ENCODE measurements at places on chromosomes 5 and 9.

DNA sequence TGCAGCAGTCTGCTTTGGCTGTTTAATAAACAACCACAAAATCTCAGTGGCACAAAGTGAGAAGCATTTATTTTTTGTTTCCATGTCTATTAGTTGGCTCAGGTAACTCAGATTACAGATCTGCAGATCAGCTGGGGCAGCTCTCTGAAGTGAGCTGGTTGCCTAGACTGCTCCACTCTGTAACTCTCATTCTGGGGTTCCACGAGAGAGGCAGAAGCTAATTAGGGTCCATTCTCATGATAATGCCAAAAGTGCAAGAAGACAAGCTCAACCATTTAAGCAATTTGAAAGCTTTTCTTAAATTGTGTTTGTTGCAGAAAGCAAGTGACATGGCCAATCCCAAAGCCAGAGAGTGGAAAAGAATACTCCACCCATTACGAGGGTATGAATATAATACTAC, 13.2 kb downstream of the MEIKIN start:
- no peak for DNase-seq

DNA sequence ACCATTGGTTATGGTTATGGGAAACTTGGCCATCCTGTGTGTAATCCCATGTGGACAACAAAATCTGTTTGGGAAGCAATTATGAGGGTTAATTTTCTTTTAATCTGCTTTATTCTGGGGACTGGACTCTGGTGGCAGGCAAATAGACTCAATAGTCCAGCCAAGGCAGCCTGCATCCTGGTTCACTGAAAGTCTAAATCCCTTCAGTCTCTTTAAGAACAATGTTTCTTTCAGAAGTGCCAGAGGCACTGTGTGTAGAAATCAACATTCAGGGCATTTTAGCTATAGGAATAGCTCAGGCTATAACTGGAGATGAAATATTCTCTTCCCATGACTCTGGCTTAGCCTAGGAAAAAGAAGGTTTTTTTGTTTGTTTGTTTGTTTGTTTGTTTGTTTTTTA, 118.0 kb downstream of the SPATA31D1 start:
- DNase-seq: no peak

DNA sequence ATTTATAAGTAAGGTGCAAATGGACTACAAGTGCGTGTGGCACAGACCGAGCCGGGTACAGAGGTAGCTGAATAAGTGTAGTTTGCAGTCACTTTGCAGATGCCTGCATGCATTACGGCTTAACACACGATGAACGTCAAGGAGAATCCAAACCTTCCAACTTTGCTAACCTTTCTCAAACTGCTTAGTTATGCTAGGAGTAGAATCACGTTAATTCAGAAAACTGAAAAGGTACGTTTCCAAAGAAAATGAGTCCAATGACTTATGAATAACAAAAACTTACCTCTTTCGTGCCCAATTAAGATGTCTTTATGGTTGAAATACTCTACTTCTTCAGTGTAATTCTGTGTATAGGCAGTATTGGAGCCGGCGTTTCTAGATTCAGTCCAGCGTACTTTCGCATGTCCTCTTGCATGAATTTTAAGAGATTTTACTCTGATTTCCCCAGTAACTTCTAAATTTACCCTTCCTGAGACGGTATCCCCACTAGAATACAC, 539 bp downstream of the ARRDC3 start:
- DNase-seq: no peak

DNA sequence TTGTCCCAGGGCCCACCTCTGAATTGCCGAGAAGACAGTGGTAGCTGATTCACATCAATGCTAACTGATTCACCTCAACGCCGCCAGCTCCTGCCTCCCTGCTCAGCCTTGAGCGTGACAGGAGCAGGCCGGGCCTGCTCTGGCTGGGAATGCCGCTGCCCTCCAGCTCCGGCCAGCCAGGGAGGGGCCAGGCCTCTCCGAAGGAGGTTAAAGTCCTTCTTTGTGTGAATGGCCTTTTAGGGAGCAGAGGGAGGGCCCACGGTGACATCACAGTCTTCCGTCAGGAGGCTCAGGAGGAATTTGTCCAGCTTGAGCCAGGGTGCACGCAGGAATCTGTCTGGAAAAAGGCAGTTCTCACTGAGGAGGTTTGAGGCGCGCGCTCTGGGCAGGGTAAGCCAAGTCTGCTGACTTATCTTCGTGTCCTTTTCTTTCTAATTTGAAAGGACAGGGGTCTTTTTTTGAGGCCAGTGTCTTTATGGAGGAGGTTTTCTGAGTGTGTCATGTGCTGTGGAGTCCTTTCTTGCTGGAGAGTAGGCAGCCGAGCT, 82.7 kb downstream of the C9orf152 start:
- DNase-seq: no peak

All from activated naive CD8-positive, alpha-beta T cell treated with anti-CD3 and anti-CD28 coated beads, Interleukin-2, amount 50 U/mL, for 16 hours (primary cell).